ENCODE measurements at places on chromosomes 3 and 15.

GRCh38 chr15:40501487-40501886 is 30.7 kb downstream of the CHST14 start:
- no peak for DNase-seq

DNA sequence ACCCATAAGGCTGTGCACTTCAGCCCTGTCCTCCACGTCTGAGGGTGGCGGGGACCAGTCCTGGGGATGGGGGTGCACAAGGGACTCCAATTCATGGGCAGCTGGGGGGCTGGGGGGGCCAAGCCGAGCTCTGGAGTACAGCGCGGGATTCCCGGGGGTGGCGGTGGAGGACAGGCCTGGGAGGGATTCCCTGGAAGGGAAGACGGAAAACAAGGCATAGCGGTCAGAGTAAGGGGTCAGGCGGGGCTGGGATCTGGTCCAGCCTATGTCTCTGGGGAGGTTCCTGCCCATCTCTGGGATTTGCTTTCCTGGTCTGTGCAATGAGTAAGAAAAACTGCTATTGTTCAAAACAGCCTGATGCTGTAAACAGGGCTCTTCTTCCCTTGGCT is 8.1 kb upstream of the IGDCC3 start:
- no peak for DNase-seq

GRCh38 chr15:70318594-70319465 is 221.1 kb upstream of the TLE3 start:
- no peak for DNase-seq

DNA sequence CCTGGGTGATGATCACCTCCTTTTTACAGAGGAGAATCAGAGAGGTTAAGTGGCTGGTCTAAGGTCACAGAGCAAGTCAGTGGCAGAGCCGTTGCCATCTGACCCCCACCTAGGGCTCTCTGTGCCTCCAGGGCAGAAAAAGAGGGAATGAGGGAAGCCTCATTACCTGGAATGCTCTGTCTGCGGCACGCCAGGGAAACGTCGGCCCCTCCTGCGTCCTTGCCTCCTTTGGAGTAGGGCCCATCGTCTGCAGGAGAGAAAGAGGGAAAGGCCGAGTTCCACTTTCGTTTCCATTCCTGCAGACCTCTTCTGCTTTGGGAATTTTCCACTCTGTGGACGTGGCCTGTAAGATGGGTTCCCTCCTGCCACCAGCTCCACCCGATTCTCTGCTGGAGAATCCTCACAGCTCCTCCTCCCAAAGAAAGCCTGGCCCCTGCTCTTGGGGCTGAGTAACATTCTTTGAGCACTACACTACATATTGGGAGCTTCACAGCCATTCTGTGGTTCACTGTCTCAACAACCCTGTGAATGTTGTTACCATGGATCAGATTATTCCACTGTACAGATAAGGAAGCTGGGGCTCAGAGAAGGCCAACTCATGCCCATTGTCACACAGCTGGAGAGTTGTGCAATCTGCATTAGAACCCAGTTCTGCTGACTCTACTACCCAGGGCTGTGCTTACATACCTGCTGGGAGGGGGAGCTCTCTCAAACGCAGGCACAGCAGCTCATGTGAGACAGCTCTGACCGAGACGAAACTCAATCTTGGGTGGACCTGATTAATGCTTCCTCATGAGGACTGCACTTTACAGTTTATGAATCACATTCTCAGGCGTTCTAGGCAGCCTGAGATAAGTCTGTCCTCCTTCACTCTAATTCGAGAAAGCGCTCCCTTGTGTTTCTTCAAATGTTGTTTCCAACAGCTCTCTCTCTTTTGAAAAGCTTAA is 14.2 kb downstream of the GRIP2 start:
- no peak for DNase-seq

GRCh38 chr3:127999509-128000106 is 52.6 kb upstream of the SEC61A1 start:
- no peak for DNase-seq

DNA sequence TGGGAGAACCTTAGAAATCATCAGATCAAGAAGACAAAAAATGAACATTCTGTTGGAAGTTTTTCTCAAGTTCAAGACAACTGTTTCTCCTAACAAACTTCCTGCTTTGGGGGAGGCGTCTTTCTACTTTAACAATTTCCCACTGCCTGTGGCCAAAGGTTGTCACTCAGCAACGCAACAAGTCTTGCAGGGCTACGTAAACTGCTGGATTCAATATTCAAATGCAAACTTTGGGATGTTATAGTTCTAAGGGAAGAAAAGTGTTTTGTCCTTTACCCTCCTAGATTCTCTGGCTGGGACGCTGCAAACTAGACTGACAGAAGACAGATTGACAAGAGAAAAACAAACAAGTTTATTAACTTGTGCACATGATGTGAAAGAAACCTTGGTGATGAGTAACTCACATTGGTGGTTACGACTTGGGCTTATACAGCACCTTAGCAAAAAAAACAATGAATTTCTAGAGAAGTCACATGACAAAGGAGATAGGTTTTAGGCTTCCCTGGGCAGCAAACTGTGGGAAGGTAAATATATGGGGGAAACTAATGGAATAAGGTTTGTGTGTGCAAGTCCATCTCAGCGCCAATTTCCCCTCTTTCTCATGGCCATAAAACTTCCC is 34.0 kb upstream of the ARPIN start:
- no peak for DNase-seq

DNA sequence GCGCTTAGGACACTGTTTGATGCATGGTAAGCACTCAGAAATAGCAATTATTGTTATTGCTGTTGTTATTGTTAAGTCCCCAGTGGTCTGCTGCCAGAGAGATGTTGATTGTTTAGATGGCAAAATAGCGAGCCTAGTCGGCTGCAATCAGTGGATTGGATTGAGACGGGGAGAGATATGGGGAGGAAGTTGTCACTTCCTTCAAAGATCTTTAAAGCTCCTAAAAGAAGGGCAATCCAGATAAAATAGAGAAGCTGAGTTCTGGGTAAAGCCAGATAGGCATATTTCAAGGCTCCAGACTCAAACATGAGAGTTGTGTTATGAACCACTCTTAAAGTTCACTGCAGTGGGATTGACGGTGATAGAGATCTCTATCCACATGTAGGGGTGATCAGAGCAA is 64.5 kb downstream of the RYR3 start:
- no peak for DNase-seq

- DNase-seq, result no peak
Observed at GRCh38 chr15:36313021-36313420, 266.4 kb upstream of the CDIN1 start.

GRCh38 chr3:145411605-145412004 is 749.4 kb downstream of the PLOD2 start:
- no peak for DNase-seq

DNA sequence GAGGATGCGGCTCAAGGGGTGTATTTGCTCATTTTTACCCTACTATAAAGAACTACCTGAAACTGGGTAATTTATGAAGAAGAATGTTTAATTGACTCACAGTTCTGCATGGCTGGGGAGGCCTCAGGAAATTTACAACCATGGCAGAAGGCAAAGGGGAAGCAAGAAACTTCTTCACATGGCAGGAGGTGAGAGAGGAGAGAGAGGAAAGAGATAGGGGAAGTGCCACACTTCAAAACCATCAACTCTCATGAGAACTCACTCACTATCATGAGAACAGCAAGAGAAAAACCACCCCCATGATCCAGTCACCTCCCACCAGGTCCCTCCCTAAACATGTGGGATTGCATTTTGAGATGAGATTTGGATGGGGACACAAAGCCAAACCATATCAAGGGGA is 192.7 kb downstream of the DIPK2A start:
- DNase-seq, result no peak

- no peak for DNase-seq
Observed at GRCh38 chr3:185087419-185087818, 65.4 kb downstream of the C3orf70 start.

DNA sequence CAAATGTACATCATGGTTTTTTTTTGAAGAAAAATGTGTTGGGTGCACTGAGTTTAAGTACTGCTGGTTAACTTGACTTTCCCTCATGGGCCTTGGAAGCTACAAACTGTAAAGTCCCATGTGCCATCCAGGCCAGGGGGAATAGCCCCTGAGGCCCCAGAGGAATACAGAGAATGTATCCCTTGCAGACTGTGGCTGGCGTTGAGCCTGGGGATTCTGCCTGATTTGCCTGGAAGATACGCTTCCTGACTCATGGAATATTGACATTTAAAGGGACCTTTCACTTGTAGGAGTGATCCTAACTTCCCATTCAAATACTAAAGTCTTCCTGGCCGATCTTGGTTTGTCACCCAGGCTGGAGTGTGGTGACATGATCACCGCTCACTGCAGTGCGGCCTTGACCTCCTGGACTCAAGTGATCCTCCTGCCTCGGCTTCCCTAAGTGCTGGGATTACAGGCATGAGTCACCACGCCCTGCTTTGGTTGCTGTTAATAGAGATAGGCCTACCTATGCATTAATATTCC is 42.0 kb downstream of the ADAMTSL3 start:
- DNase-seq, result no peak

DNA sequence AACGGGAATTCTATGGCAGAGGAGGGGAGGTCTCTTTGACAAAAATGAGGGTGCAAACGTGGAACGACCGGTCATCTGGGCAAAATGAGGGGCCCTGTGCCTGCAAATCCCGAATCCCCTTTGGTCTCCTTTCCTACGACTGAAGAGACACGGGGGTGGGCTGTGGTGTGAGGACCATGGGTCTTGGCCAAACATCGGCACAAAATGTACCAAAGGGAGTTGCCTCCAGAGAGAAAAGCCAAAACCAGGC is 498 bp downstream of the ZNF280D start:
- DNase-seq, result peak; percentile 86

- no peak for DNase-seq
Observed at GRCh38 chr15:100818927-100819326, 60.7 kb upstream of the ALDH1A3 start.

- no peak for DNase-seq
Observed at GRCh38 chr3:57120451-57121174, 44.5 kb downstream of the IL17RD start.

- no peak for DNase-seq
Observed at GRCh38 chr3:102586485-102586884, 151.7 kb downstream of the ZPLD1 start.

DNA sequence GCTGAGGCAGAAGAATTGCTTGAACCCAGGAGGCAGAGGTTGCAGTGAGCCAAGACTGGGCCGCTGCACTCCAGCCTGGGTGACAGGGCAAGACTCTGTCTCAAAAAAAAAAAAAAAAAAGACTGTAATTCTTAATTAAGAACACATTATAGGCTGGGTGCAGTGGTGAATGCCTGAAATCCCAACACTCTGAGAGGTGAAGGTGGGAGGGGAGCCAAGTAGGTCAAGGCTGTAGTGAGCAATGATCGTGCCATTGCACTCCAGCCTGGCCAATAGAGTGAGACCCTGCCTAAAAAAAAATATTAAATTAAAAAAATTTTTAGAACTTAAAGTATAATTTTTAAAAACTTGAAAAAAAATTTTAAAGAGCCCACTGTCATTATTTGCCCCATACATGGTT is 13.4 kb upstream of the ARPIN start:
- DNase-seq, result no peak

GRCh38 chr3:49199239-49199899 is 28.0 kb downstream of the KLHDC8B start:
- DNase-seq, result peak; percentile 93

- DNase-seq, result no peak
Observed at GRCh38 chr3:42001777-42002176, 39.9 kb upstream of the ULK4 start.

GRCh38 chr15:48631176-48631770 is 14.2 kb downstream of the FBN1 start:
- DNase-seq, result no peak

DNA sequence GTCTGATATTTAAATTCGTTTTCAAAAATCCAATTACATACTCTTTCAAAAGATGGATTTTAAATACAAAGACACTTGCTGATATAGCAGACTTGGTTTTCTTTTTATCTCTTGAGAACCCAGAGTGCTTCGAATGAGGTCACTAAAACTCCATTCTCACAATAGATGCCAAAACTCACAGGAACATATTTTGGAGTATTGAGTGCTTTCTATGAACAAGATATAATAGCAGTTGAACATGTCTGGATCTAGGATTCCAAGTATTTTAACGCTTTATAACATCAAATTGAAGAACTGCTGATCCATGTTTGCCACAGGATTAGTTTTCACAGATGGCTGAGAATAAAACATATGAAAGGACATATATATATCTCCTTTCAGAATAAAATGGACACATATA is 113.2 kb downstream of the SAMMSON start:
- no peak for DNase-seq

GRCh38 chr3:67863869-67864268 is 209.5 kb upstream of the SUCLG2 start:
- DNase-seq, result no peak

- peak; percentile 85 for DNase-seq
Observed at GRCh38 chr15:40102897-40103858, 5.5 kb downstream of the BMF start.

DNA sequence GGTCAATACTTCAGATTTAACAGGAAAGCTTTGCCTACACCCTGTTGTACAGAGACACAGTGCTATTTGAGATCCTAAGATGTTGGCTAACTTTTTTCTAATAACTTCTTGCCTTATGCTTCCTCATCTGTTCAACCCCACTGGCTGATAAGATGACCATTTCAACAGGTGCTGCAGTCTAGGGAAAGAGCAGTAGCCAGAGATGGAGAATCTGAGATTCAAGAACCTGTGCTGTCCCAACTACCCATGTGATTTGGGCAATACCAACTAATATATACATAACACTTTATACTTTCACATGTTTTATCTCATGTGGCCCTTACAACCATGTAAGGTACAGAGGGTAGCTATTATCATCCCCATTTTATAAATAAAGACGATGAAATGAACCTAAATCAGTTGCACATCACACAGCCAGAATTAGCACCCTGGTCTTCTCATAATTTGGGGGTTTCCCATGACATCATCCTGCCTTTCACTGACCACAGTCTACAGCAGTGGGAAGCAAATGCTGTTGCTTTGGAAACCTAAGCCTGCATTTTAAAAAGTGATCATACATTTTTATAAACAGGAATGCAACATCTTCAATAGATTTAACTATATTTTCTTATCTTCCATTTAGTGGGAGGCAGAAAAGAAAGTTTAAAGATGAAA is 9.7 kb downstream of the TTC23 start:
- no peak for DNase-seq

- no peak for DNase-seq
Observed at GRCh38 chr15:63602595-63602994, 5.4 kb downstream of the FBXL22 start.

- no peak for DNase-seq
Observed at GRCh38 chr3:125437631-125438435, 62.7 kb upstream of the ZNF148 start.

All from coronary artery (tissue), 2 donors.